ENCODE measurements at places on chromosomes 12 and 14.

DNA sequence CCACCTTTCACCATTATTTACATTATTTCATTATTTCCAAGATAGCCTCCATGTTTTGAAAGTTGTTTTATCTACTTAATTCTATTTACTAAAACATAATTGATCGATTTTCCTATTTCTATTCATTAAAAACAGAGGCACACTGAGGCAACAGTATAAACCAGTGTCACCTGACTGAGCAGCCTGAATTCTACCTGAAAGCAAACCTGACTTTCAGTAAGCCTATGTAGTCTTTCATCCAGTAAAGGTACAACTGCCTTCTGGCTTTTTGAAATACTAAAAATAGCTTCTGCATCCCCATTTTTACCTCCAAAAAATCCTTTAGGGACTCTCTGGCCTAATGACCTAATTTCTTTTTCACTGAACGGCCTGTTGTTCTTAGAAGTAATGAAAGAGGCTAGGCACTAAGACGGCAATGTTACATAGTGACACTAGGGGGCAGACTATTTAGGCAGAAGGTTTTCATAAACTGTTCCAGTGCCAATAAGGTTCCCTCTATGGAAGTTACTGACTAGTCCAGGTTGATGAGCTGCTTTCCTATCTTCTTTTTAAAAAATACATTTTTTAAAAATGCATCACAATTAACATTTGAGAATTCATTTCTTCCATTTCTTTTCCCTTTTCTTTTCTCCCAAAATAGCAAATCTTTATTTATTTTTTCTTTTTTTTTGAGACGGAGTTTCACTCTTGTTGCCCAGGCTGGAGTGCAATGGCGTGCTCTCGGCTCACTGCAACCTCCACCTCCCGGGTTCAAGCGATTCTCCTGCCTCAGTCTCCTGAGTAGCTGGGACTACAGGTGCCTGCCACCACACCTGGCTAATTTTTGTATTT, 17.5 kb downstream of the ANAPC5 start:
- peak; percentile 82 for DNase-seq

DNA sequence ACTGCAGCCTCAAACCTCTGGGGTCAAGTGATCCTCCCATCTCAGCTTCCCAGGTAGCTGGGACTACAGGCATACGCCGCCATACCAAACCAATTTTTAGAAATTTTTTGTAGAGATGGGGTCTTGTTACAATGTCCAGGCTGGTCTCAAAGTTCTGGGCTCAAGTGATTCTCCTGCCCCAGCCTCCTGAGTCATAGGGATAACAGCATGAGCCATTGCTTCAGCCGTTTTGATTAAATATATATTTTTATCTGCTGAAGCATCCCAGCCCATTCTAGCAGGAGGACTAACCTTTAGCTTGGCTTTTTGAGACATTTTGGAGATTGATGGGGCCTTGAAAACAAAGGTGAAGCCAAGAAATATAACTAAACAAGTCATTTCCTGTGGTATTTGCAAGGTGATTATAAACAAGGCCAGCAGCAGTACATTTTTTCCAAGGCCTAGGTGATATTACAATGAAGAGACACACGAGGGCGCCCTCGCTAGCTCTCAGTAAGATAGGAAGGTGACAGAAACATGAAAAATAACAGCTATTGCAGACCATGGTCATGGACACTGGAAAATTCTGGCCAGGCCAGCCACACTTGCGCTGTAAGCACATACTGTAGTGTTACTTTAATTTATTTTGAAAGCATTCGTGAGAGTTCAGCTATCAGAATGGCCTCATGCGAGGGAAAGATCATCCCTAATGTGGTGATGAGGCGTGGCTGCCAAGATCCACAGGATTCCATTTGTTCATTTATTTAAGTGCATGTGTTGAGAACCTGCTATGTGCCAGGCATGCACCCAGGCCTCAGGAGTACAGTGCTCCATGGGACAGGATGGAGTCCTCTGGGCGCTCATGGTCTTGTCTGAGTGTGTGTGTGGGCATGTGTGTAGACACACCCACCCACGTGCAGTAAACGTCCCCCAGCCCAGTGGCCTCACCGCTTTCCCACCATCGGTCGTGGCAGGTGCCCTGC, 63.5 kb downstream of the DGLUCY start:
- DNase-seq: peak; percentile 67

DNA sequence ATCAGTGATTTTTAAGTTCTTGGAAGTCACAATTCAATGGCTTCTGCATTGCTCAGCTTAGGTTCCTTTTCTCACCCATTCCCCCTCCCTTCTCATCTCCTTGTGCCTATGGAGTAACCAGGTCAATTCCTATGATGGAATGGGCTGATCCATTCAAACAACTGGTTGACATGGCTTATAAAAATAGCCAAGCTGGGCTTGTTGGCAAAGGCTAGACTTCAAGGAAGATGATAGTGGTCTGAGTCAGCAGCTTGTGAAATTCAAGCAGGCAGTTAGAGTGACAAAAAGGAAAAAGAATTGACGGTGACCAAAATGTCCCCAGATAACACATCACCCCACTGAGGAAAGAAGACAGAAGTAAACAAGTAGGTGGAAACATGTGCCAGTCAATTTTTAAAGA, 119.9 kb upstream of the PCED1B start:
- DNase-seq: no peak

DNA sequence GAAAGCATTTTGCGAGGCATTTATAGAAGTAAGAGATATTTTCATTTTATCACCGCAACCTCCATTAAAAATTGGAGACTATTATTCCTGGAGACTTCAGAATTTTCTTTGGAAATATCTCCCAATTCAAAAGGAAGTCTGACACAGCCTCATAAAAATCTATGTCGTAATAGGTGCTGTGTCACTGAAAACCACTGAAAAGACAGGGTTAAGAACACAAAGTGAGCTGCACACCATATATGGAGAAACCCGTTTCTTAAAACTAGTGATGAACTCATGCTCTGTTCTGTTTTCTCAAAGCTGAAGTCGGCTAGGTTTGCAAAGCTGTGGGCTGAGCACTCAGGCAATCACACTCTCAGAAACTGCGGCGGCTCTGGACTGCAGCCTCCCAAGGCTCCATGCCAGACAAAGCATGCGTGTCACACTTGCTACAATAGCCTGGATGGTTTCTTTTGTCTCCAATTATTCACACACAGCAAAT, at the start of gene GLIPR1:
TSS of gene GLIPR1 (plus strand) at position 287 of the 481 bp plus-strand sequence. CDS start at position 413, 126 bp downstream.
- peak; percentile 64 for DNase-seq
